NCI-H1105 (cell line): ENCODE measurements at places on chromosomes 13 and 19.
A peak's percentile ranks its signal among the peaks of the same experiment; 100 is the strongest.

DNA sequence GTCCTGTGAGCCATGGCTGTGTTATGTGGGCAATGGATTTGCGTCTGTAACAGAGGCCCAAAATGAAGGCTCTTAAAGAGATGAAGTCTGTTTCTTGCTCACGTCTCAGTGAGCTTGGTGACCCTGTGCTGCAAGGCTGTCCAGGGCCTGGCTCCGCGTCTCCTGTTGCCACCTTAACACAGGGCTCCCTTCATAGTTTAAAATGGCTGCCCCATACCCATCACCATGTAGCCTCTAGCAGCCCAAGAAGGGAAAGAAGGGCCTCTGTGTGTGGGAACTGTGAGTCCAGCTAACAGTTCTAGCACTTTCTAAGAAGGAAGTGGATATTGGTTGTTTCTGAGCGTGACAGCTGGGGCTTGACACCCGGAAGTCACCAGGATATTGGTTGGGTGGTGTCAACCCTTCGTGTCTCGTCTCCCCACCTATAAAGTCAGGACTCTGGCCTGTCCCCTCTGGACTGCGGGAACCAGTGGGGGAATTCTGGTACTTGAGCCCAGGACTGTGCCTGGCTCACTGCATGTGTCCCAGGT is 20.9 kb downstream of the TMED1 start:
- no peak for DNase-seq

GRCh38 chr13:76925115-76925514 is 23.2 kb upstream of the ACOD1 start:
- DNase-seq, result no peak

DNA sequence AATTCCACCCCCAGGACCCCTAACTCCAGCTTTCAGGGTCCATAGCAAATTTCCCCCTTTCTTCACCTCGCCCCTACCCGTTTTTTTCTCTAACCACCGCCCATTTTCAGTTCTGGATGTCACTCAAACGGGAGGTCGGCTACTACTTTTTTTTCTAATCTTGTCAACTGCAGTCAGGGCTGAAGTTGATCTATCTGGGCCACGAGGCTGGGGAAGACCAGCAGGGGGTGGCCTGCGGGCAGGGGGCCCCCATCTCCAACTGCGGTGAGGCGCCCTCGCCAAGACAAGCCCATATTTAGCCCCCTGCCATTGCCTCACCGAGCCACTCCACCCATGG is 748 bp downstream of the LHFPL6 start:
- DNase-seq, result no peak

GRCh38 chr13:46164661-46165060 is 17.3 kb downstream of the LCP1 start:
- DNase-seq, result no peak

DNA sequence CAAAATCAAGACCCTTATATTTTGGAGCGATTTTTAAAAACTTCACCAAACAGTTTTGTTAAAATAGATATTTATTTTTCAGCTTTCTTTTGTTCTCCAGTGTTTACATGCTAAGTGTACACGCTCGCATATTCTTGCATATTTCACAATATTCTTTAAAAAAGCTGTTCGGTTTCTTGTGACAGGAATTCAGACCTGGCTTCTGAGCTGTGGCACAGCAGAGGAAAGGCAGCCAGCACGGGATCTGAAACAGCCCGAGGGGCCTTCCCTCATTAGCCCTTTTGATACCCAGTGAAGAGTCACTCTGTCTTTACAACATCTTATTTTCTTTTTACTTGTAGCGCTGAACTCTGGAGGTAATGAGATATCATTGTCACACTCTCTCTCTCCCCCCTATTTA is 234.0 kb downstream of the B3GLCT start:
- DNase-seq, result no peak

DNA sequence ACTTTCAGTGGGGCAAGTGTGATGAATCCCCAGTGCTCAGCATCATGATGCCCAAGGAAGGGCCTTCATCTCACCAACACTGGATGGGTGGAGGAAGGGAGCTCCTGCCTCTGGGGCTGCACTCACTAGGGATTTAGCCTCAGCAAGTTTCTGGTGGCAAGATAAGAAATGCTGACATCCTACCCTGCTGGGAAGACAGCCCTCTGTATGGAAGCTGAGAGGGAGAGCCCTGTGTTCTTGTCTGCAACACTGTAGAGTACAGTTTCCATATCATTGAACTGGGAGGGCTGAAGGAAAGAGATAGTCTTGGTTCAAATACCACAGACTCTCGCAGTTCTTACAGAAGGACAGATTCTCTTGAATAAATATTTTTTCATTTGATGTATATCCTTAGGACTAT is 7.3 kb upstream of the ZNF460 start:
- no peak for DNase-seq

- DNase-seq, result no peak
Observed at GRCh38 chr13:95564091-95564490, 11.6 kb downstream of the CLDN10 start.

DNA sequence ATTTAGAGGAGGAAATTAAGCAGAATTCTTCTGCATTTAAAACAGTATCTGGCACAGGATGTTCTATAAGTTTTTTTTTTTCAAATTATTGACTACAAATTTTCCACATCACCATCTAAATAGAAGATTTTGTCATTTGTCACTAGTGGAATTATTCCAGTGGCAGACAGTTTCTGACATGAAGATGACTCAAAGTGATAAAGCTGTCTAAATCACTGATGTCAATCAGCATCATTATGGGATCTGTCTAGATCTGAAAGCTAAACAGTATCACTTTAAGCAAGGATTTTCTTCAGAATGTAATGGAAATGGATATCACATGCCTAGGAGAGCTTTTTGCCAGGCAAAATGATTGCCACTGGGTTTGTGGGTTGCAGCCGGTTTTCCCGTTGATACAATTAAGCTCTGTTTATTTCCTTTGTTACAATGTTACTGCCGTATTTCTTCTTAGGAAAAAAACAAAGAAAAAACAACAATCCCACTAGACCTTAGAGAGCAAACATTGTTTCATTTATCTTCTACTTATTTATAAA is 1657.0 kb upstream of the PRR20A start:
- no peak for DNase-seq

- DNase-seq, result no peak
Observed at GRCh38 chr13:114285166-114285808, 3.9 kb downstream of the UPF3A start.

DNA sequence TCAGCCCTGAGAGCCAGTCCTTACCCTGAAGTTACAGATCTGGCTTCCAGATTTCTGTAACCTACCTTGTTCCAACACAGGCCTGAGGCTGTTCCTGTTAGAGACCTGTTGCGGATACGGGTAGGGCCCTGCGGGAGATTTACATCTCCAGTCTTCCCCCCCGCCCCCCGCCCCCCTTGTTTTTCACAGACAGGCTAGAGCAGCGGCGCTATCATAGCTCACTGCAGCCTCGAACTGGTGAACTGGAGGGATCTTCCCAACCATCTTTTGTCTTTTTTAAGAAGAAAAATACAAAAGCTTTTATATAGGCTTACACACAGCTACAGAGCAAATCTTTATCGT is 10.6 kb upstream of the CEACAM21 start:
- no peak for DNase-seq

DNA sequence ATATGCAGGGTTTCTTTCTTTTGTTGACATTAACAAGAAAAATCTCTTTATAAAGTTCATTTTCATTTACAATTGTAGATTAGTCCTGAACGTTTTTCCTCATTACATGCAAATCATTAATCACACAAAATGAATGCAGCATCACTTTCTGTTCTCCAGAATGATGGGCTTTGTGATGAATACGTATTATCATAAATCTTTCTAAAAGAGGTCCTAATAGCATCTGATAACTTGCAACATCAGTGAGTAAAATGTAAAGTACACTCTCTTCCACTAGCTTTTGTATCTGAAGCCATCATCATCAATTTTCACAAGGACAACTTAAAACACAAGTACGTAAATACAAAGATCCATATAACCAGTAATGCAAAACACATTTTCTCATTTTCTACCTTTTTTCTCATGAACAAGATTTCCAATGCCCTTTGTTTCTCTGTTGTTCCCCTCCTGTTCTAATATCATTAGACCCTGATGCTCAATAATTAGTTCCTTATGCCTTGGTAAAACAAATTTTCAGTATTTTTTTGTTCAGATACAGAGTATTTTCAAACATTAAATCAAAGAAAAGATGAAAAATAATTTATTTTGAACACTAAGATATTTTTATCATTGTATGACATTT is 437.4 kb upstream of the MIR17HG start:
- no peak for DNase-seq

DNA sequence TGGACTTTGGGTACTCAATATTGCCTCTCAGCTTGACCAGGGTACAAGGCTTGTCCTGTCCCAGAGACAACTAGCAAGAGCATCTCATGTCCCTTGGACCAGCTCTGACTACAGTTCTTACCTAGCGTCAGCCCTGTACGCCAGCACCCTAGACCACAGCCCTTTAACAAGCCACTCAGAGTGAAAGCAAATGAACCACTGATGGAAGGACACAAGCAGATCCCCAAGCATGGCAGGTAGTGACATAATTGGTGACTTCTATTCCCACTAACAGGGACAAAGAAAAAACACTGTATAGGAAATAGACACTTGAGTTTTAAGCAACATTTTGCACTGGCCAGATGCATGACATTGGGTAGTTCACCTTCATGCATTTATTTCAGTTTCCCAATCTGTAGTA is 8.8 kb upstream of the LRCH1 start:
- DNase-seq, result no peak

DNA sequence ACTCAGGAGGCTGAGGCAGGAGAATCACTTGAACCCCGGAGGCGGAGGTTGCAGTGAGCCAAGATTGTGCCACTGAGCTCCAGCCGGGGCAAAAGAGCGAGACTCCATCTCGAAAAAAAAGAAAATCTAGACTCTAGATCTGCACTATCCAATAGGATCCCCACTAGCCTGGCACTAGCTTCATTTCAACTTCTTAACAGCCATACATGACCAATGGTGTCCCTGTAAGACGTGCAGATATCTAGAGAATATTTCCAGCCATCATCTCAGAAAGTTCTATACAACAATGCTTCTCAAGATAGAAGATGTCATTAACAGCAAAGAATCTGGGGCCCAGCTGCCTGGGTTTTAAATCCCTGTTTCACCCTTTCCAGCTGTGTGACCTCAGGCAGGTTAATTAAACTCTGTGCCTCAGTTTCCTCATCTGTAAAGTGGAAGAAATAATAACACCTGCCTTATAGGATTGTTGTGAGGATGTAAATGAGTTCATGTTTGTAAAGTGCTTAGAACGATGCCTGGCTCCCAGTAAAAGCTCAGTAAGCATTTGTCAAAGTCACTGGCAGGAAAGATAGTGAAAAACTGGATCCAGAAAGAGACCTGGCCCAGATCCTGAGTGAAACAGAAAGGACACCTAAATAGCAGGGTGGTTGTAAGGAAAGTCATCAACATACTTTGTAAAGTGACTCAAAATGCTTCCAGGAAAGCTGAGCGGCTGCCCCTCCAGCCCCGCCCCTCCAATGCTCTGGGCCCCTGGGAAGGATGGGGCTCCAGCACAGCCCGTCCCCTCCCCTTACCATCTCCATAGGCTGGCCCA is 13.5 kb downstream of the WIZ start:
- no peak for DNase-seq

DNA sequence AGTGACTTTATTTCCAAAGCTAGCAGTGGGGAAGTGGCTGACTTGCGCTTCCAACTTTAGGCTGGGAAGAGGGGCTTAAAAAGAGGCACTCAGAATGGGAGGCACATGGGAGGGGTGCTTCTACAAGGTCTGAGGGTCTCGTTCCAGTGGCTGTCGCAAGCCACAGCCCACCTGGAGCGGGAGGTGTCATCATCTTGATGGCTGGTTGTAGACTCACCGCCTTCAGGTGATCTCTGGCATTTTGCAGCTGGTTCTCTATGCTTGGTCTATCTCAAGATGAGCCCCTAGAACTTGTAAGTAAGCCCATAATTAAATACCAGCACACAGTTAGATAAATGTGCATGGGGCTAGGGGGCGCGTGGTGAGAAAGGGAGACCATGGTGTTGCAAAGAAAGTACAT is 9.2 kb downstream of the TEX29 start:
- no peak for DNase-seq

- DNase-seq, result peak; percentile 23
Observed at GRCh38 chr13:97273341-97273831, 51.3 kb downstream of the MBNL2 start.

DNA sequence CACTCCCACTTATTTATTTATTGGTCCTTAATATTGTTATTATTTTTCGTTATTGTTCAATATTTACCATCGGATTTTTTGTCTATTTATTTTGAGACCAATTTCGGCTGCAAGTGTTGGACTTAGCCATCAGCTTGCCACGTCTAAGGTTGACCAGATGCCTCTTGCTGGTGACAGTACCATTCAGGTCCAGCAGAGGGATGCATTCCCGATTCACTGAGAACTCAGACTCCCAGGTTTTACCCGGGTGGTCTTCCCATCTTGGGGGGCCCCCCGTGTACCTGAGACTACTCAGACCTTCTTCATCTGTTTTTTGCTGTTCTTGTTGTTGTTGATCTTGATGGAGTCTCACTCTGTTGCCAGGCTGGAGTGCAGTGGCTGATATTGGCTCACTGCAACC is 1435.2 kb downstream of the UQCRFS1 start:
- DNase-seq, result no peak

GRCh38 chr19:41597600-41598041 is 21.7 kb downstream of the CEACAM21 start:
- peak; percentile 70 for DNase-seq

- peak; percentile 91 for DNase-seq
Observed at GRCh38 chr13:111460548-111461444, 140.4 kb downstream of the TEX29 start.

DNA sequence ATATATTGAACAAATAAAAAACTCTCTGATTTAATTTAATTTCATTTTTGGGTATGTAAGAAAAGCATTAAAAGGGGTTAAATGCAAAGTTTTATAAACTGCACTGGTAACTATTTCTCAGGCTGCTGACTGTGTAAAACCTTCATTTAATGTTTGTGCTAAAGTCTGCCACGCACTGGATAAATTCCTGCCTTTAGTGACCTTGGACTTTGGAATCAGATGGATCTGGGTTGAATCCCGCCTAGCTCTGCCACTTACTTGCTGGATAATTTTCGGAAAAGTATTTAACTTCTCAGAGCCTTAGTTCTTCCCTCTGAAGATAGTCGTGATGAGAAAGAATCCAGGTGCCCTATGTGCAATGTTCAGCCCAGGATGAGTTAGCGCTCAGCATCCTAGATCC is 58.6 kb downstream of the RASL11A start:
- DNase-seq, result no peak

DNA sequence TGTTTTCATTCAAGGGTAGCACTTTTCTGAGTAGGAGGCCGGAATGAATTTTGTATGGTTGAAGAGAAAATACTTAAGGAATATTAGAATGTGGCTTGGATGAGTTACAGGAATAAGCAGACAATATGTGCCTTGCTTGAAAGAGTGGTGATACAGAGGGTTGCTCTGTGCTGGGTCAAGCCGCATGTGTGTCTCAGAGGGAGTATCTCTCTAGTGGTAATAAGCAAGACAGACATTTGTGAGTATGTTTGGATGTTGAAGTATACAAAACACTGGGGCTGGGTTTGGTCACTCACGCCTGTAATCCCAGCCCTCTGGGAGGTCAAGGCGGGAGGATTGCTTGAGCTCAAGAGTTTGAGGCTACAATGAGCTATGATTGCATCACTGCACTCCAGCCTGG is 103.9 kb downstream of the LMO7 start:
- DNase-seq, result no peak
